ENCODE measurements at places on chromosomes 1 and 21. TPM values are rescaled to one million over a fixed set of nuclear protein-coding genes. Genes with fewer than 3 reads are reported as not detected.
A peak's percentile ranks its signal among the peaks of the same experiment; 100 is the strongest.

- DNase-seq: peak; percentile 61
These were observed 20.4 kb downstream of the H3-3A start for GRCh38 chr1:226082959-226083301.

DNA sequence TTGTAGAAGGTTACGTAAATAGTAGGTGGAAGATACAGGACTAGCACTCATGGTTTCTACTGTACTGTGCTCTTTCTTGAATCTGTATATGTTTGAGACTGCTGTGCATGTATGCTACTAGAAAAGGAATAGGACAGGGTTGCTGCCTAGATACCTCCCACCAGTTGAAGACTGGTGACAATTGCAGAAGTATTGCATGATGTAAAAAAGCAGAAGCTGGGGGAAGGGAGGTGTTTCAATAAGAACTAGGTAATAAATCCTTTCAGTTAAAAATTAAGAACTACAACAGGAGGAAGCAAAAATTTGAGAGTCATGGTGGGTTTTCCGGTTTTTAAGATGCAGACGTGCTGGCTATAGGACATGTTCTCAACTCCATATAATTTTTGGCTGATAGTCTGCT, 88.1 kb downstream of the CCDC30 start:
- DNase-seq: no peak

GRCh38 chr1:170273291-170274130, 127.8 kb downstream of the NTMT2 start:
- no peak for DNase-seq

DNA sequence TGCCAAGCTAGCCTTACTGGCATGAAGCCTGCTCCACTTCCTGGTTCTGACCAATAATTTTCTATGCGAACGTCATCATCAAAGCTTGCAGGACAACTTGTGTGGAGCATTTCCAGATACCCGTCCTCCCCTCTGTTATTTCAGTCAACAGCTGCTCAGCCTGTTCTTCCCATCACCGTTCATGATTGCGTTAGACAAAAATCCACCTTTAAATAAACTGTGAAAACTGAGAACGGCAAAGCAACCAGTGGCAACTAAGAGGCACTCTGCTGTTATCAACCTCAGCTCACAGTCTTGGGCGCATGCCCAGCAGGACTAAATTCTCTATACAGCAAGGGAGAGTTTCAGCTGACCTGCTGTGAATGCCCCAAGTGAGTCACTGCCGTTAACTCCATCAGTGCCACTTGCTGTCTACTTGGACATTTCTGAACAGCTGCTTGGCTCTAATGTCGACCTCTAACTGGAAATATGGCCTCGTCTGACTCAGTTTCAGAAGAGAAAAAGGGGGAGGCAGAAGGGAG, 207.4 kb upstream of the RUNX1 start:
- peak; percentile 100 for DNase-seq

GRCh38 chr1:35573198-35574124, at the start of gene TFAP2E:
Gene TFAP2E, plus strand, starts transcription at chr1:35573314. Its CDS starts 264 bp downstream, at chr1:35573578.
- peak; percentile 40 for DNase-seq

- DNase-seq: no peak
These were observed 4.9 kb downstream of the ASPM start for GRCh38 chr1:197141575-197141974.

DNA sequence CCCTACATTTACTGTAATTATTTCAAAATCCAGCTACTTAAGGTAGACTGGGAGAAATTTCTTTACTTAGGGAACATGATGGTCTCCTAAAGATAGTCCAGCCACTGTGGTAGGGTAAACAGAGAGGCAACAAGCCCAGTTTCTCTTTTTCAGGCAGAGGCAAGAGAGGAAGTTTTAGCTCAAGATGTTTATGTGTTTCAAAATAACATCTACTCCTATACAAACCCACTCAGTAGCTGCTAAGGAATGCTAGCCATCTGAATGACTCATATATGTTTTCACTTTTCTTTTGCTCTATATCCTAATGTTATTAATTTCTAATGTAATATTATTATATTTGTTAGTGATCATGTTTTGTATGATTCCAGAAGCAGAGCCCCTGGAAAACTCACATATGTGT, 856.6 kb downstream of the PLA2G4A start:
- no peak for DNase-seq

- no peak for DNase-seq
These were observed 10.1 kb upstream of the UBE4B start for GRCh38 chr1:10022656-10023055.

- no peak for DNase-seq
These were observed 26.5 kb downstream of the OLIG1 start for GRCh38 chr21:33096426-33096825.

DNA sequence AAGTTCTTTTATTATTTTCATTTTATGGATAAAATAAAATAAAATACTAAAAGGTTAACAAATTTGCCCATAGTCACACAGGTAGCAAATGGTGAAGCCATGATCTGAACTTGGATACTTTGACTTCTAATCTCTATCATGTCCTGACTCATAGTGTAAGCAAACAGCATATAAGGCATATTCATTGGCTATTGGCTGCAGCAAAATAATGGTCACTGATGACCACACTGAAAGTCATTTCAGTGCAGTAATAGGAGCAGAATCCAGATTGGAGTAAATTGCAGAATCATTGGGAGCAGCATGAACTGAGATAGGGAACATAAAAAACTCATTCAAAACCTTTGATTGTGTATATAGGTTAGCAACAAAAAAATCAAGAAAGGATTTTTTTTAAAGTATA, 262.9 kb downstream of the PLA2G4A start:
- no peak for DNase-seq

GRCh38 chr1:46618754-46619415, 2.3 kb upstream of the MOB3C start:
- DNase-seq: no peak

DNA sequence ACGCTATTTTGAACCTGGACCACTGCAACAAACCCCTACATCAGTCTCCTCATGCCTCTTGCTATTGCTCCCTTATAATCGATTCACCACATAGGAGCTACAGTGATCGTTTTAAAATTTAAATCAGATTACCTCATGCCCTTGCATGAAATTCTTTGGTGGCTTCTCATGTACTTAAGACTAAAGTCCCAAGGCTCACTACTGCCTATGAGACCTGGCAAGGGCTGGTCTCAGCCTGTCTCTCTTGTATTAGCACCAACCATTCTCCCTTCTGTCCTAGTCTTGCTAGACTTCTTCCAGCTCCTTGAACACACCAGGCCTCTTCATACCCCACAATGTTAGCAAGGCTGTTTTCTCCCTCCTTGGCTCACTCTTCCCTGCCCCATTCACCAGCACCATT, 6.5 kb upstream of the GNPAT start:
- no peak for DNase-seq

GRCh38 chr1:198352975-198353695, 187.3 kb downstream of the ATP6V1G3 start:
- no peak for DNase-seq

- DNase-seq: no peak
These were observed 570.2 kb downstream of the DPYD start for GRCh38 chr1:97350662-97351061.

DNA sequence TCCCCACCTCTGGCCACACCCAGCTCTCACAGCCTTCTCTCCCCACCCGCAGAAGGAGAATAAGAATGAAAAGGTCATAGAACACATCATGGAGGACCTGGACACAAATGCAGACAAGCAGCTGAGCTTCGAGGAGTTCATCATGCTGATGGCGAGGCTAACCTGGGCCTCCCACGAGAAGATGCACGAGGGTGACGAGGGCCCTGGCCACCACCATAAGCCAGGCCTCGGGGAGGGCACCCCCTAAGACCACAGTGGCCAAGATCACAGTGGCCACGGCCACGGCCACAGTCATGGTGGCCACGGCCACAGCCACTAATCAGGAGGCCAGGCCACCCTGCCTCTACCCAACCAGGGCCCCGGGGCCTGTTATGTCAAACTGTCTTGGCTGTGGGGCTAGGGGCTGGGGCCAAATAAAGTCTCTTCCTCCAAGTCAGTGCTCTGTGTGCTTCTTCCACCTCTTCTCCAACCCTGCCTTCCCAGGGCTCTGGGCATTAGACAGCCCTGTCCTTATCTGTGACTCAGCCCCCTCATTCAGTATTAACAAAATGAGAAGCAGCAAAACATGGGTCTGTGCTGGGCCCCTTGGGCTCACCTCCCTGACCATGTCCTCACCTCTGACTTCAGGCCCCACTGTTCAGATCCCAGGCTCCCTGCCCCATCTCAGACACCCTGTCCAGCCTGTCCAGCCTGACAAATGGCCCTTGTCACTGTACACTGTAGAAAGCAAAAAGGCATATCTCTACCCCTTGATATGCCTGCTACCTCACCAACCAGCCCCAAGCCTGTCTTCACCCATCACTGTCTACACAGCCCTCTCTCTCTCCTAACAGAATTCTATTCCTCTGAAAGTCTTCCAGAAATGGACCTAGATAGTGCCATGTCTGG, 3.2 kb downstream of the S100A9 start:
- no peak for DNase-seq

PRRX1 gene
- total RNA-seq: 51.2 TPM

SELL gene
- not detected for total RNA-seq

NMNAT1 gene
- total RNA-seq: 12.4 TPM

DYNLT5 gene
- total RNA-seq: 0.26 TPM

TRIM46 gene
- total RNA-seq: 0.94 TPM

NEK2 gene
- 0.16 TPM for total RNA-seq

IFI44 gene
- total RNA-seq: 33.3 TPM

MCOLN3 gene
- total RNA-seq: 2.9 TPM

SETDB1 gene
- total RNA-seq: 42.9 TPM

FCGR1A gene
- not detected for total RNA-seq

IGSF21 gene
- not detected for total RNA-seq

TRPM2 gene
- total RNA-seq: not detected

SPRR1B gene
- total RNA-seq: not detected

ACTA1 gene
- 1,702 TPM for total RNA-seq

PRKAB2 gene
- total RNA-seq: 50.7 TPM

Measured in myocyte (in vitro differentiated cells).